Fibroblast of skin of right quadriceps (primary cell): ENCODE measurements at places on chromosomes 6 and 20.

DNA sequence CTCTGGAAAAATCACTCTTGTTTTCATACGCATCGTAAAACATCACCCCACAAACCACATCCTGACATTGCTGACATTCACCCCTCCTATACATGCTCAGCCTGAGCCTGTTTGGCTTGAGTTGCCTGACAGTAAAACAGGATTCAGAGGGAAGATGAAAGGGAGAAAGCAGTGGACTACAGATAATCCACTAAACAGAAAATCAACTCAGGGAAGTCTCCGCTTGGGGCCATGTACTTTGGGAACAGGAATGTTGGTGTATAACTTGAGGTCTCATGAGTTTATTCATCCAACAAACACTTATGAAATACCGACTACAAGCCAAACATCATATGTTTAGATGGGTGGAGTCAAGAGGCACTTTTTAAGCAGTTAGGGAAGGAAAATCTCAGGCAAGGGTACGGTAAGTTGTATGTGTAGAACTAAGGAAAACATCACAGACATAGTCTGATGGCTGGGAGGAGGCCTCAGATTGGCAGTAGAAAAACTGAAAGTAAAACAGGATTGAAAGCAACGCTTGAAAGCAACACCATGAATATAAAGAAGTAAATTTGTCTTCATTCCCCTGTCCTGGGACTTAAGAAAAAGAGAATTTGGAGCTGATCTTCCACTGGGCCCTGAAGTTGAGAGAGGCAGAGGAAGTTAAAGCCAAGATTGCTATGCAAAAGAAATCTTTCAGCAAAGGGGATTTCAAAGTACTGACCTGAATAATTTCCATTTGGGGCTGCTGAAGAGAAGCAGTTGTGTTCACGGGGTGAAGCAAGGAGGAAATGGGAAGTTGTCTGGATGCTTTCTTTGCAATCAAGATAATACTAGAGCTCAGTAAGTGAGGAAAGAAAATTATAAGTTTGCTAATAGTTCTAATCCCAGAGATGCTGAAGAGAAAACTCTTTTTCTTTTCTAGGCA is 28.8 kb downstream of the PDE7B start:
- DNase-seq: peak; percentile 90

DNA sequence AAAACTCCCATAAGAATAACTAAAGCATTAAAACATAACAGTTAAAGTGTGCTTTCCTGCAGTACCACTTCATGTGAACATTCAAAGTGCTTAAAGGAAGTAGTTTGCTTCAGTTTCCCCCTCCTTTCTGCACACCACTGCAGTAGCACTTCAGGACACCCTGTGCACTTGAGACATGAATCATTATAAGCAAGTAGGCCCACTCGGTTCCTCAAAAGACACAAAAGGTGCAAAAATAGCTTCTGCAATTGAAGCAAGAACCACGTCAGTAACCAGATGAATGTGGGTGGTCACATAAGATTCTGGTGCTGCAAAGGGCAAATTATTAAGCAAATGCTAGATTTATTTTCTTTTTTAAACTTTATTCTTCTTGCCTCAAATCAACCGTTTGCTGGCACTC is 160.6 kb downstream of the HIVEP2 start:
- DNase-seq: no peak

DNA sequence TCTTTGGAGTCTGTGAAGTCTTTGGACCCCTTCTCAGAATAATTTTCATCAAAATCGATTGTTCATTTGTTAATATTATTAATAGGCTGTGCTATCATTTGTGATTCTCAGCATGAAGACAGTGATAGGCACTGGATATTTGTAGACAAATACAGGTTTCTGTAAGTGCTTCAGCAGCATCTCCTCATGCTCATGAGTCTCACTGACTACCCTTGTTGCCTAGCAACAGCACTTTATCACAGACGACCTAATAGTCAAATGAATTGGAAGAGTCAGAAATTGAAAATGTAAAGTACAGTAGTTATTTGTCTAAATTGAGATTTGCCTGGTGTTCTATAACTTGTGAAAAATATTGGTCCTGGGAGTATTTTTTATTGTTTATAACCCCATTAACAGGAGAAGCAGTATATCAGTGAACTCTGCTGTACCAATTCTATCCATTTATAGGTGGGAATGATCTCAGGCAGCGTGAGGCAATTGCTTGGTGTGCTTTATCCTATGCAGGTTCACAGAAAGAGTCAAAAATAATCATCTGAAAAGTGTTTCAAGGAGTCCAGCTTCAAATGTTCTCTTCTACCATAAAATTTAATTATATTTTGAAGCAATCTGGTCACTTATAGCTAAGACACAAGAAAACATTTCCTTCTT is 684.6 kb downstream of the RFPL4B start:
- DNase-seq: no peak

- DNase-seq: no peak
Measured at GRCh38 chr20:10720565-10720964, 46.8 kb upstream of the JAG1 start.

DNA sequence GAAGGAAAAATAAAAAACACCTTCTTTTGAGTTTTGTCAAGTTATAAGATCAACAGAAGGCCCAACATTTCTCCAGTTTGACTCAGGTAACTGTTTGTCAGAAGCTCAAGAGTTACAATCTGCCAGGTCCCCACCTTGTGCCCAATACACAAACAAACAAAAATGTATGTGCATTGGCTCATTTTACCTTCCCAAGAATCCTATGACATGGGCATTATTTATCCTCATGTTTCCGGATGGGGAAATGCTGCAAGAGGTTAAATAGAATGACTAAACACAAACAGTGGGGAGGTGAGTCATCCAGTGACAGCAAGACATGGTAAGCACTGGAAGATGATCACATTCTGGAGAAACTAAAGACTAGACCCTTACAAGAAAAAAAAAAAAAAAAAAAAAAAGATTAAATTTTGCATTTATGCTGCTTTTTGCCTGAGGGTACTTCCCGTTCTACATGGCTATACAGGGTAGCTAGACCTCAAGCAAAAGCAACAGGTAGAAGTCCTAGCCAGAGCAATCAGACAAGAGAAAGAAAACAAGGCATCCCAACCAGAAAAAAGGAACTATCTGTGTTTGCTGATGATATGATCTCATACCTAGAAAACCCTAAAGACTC is 23.6 kb upstream of the ANKRD60 start:
- peak; percentile 89 for DNase-seq

GRCh38 chr6:153956808-153957207 is 82.2 kb upstream of the OPRM1 start:
- DNase-seq: peak; percentile 57

DNA sequence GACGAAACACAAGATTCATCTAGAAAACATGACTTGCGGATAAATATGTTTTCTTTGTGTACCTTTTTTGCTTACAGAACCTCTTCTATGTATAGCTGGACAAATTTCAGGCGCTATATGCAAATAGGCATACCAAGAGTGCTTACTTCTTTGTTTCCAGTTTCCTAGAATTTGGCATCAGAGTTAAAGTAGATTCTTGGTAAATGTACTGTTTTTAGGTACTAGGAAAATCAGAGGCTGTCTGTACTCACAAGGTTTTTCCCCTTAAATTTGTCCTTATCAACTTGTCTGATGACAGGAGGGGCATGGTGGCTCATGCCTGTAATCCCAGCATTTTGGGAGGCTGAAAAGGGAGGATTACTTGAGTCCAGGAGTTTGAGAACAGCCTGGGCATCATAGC is 124.9 kb upstream of the TMEM170B start:
- no peak for DNase-seq

- DNase-seq: peak; percentile 89
Measured at GRCh38 chr6:117444600-117444999, 18.9 kb upstream of the ROS1 start.

GRCh38 chr6:155223646-155224451 is 40.0 kb upstream of the CLDN20 start:
- DNase-seq: peak; percentile 88

DNA sequence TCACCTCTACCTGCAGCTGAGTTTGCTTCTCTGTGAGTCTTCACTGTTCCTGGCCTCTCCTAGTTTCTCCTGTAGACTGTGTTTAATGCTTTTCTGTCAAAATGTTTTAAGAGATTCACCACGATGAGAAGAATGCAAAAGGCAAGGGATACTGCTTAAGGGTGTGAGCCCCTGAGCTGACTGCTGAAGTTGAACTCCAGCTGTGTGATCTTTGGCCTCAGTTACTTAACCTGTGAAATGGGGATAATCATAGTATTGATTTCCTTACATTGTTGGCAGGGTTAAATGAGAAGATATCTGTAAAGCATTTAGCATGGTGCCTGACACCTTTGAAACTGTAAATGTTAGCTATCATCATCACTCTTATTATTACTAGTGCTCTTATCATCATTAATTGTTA is 230.2 kb upstream of the MYLIP start:
- DNase-seq: no peak

GRCh38 chr6:47478233-47479139 is 897 bp downstream of the CD2AP start:
- DNase-seq: peak; percentile 36

DNA sequence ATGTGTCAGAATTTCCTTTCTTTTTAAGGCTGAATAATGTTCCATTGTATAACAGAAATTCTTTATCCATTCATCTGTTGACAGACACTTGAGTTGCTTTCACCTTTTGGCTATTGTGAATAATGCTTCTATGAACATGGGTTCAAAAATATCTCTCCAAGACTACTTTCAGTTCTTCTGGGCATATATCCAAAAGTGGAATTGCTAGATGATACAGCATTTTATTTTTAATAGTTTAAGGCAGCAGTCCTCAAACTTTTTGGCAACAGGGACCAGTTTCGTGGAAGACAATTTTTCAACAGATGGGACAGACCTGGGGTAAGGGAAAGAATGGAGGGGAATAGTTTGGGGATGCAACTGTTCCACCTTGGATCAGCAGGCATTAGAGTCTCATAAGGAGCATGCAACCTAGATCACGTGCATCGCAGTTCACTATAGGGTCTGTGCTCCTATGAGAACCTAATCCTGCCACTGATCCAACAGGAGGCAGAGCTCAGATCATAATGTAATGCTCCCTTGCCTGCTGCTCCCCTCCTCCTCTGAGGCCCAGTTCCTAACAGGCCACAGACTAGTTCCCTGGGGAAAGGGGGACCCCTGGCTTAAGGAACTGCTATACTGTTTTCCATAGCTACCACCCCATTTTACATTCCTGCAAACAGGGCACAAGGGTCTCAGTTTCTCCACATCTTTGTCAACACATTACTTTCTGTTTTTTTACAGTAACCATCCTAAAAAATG is 239.9 kb upstream of the RNF217 start:
- no peak for DNase-seq

- no peak for DNase-seq
Measured at GRCh38 chr20:10329387-10330005, 104.5 kb downstream of the MKKS start.

DNA sequence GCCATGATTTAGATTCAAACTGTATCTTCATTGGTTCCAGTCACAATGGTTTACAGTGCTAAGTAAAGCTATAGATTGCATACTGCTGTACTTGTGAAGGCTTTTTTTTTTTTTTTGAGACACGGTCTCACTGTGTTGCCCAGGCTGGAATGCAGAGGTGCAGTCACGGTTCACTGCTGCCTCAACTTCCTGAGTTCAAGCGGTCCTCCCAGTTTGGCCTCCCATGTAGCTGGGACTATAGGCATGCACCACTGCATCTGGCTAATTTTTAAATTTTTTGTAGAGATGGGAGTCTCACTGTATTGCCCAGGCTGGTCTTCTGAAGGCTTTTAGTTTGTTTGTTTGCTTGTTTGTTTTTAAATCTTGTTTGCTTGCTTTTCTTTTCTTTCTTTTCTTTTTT is 24.9 kb downstream of the ITCH start:
- DNase-seq: no peak

DNA sequence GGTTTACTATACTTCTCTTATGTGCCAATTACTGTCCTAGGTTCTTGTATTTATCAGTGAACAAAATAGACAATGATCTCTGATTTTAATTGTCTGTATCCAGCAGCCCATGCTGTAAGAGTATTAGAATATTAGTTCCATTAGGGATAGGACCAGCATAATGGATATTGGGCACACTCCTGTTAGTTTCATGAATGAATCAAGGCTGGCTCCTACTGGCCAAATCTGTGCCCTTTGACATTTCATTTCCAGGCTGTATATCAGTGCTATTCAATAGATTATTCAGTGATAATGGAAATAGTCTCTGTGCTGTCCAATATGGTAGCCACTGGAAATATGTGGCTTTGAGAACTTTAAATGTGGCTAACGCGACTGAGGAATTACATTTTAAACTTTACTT is 1007.9 kb upstream of the FLRT3 start:
- no peak for DNase-seq

GRCh38 chr6:6332811-6333244 is 12.4 kb upstream of the F13A1 start:
- peak; percentile 40 for DNase-seq

GRCh38 chr20:2751347-2751877 is 49.0 kb downstream of the CPXM1 start:
- no peak for DNase-seq

DNA sequence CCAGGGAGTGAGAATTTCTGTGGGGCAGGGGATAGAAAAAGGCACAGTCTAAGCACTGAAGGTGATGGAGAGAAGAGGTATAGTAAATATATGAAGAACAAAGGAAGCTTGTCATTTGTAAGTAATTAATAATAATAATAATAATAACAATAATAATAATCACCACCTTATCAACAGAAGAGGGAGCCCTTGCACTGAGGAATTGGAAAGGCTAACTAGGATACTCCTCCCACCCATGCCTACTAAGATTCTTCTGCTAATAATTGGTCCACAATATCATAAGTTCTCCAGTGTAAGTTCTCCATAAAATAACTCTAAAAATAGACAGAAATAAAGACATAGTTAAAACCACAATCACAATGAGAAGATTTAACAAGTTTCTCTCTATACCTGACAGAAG is 912 bp upstream of the OR12D3 start:
- DNase-seq: no peak

DNA sequence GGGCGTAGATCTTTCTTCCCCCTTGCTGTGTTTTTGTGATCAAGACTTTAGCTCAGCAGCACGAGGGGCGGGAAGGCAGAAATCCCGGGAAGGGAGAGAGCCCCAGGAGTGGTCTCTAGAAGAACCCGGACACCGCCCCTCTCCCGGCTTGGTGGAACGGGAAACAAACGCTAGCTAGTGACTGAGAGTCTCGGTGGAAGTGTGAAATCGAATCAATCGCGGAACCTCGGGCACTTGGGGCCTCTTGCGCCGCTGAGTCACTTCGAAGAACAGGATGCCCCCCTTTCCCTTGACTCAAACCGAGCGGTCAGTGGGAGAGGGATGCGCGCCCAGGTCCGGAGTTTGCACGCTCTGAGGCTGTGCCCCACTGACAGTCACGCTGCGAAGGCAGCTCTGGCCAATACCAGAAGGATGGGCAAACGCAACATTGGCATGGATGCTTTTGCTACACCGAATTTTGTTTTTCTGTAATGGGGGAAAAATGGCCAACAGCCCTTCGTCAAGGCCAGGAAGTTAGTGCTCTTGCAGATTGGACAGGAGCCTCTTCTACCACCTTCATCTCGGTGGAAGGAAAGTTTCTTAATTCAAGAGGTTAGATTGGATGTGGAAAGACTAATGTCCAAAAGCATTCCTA is 1.6 kb upstream of the OLIG3 start:
- DNase-seq: no peak

GRCh38 chr6:143449714-143450452 is 612 bp downstream of the ADAT2 start:
- peak; percentile 25 for DNase-seq
